ENCODE measurements at places on chromosomes 5 and 9. TPM values are rescaled to one million over a fixed set of nuclear protein-coding genes. Genes with fewer than 3 reads are reported as not detected.

Gene NOL6
- total RNA-seq: 25.9 TPM

Gene ZSWIM6
- 4.9 TPM for total RNA-seq

Gene P4HA2
- 8.4 TPM for total RNA-seq

- no peak for ATAC-seq
These were observed 9.7 kb upstream of the ANKDD1B start for GRCh38 chr5:75601567-75601966.

DNA sequence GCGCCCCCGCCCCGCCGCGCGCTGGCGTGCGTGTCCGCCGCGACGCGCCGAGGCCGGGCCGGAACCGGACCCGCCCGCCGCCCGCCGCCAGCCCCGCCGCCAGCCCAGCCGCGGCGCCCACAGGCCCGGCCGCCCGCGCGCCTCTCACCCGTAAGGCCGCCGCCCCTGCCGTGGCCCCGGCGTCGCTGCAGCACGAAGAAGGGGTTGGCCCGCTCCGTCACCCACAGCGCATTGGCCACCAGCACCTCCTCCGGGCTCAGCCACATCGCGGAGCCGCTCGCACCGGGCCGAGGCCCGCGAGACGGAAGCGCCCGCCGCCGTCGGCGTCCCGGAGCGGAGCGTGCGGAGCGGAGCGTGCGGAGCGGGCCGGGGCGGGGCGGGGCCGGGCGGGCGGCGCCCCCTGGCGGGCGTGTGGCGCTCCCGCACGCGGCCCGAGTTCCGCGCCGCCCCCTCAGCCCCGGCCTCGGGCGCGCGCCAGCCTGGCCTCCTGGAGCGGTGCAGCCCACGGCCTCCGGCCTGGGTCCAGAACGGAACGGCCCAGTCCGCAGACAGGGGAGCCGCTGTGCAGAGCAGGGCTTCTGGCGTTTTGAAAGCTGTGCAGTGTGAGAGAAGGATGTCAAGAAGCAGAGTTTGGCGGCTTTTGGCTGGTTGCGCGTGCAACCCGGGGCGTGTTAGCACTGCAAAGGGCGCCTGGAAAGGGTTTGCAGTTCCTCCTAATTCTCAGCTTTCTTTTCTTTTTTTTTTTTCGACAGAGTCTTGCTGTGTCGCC is at the start of gene TBC1D9B:
Gene TBC1D9B (minus strand): TSS at position 342 of the 769 bp plus-strand sequence. CDS start 76 bp downstream, at position 266.
- peak; percentile 94 for ATAC-seq

DNA sequence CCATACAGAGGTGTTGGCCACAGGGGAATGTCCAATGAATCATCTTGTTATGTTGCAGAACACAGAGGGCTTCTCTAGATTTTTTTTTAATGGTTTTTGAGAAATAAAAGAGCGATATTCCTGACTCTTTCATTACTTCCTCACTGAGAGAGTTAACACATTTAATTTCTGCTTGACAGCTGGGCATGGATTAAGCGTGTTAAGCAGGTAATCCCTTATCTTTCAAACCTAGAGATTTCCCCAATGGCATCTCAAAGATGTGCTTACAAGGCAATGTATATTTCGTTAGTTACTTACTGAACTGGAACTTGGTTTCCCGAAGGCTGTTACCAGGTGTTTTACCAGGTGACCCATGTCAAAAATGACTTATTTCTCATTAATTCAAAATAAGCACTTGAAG is 21.8 kb upstream of the ADCY2 start:
- no peak for ATAC-seq
